NCI-H345 (cell line): ENCODE measurements at places on chromosomes 5 and 9.

- DNase-seq = no peak
Measured at GRCh38 chr9:125959951-125960619, 212.9 kb downstream of the PBX3 start.

- DNase-seq = no peak
Measured at GRCh38 chr5:66909364-66909763, 287.2 kb downstream of the CD180 start.

DNA sequence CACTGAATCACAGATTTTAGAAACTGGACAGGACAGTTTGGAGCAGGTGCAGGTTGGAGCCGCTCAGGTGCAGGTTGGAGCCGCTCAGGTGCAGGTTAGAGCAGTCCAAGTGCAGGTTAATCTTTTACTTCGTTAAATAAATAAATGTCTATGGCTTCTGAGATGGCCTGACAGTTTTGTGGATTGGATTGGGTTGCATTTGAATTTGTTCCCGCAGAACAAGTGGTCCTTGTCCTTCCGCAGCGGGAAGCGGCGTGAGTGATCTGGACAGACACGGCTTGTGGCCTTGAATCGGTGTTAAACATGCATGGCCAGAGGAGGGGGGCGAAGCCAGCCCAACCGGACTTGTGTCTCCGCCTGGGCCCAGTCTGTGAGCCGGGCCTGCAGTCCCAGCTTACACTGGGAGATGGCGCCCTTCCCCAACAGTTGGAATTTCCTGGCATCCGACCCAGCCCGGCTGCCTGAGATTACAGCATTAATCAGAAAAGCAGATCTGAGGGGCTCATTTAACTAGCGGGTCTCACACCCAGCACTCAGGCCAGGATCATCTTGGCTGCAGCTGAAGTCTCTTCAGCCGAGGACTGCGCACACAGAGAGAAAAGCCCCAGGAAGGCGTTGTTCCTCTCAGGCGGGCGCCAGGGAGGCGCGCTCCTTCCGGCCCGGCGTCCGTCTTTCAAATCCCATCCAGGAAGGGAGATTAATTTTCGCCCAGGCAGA lies 1.5 kb upstream of the OLFM1 start:
- DNase-seq = peak; percentile 84

DNA sequence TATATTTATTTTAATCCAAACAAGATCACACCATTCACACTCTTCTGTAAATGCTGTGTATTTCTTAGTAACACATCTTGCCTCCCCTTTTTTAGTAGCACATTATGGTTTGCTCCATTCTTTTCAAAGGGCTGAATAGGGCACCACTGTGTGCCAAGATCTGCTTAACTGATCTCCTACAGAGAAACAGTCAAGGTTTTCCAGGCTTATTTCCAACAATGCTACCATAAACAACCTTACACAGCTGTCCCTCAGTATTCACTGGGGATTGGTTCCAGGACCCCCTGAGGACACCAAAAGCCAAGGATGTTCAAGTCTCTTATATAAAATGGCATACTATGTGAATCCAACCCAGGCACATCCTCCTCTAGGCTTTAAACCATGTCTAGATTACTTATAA lies 16.5 kb downstream of the GOLM1 start:
- DNase-seq = peak; percentile 85

DNA sequence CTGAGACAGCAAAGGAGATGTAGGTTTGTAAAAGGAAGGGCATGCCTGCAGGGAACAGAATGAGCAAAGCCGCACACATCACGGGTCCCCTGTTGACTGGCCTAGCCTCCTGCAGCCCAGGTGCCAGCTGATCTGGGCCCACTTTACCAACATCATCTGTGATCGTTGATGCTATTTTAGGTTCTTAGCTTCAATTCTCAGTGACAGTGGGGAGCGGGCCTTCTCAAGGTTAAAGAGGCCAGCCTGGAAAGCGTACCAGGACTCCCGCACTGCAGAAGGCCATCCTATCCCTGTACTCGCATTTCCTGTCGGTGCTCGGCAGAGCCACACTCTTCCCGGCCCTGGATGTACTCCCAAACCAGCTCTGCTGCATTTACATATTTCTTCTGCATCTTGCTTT lies 213.5 kb upstream of the IRX1 start:
- DNase-seq = no peak
